CD4-positive, alpha-beta T cell treated with Interleukin-17A for 1 hour (primary cell): ENCODE measurements at places on chromosomes 2 and 18.

DNA sequence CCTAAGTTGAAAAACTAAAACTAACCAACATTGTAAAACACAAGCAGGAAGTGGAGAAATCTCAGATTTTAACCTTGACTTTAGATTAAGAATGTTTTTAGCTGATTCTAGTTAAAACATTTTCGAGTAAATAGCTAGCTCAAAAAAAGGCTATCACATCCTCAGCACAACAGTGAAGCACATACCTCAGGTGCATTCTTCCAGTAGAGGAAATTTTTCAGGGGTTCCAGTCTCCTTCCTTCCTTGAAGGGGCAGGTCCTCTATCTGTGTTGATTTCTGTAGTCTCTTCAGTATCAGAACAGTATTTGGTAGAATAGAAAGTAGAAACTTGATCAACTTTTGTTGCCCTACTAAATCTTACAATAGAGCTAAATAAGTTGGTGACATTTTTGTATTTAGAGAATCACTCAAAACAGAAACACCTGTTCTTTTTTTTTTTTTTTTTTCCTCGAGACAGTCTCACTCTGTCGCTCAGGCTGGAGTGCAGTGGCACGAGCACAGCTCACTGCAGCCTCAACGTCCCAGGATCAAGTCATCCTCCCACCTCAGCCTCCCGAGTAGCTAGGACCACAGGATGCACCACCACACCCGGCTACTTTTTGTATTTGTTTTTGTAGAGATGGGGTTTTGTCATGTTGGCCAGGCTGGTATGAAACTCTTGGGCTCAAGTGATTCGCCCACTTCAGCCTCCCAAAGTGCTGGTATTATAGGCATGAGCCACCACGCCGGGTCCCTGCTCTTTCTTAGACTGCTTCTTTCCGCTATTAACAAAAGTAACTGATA, 6.9 kb upstream of the GPR155 start:
- peak; percentile 32 for DNase-seq

DNA sequence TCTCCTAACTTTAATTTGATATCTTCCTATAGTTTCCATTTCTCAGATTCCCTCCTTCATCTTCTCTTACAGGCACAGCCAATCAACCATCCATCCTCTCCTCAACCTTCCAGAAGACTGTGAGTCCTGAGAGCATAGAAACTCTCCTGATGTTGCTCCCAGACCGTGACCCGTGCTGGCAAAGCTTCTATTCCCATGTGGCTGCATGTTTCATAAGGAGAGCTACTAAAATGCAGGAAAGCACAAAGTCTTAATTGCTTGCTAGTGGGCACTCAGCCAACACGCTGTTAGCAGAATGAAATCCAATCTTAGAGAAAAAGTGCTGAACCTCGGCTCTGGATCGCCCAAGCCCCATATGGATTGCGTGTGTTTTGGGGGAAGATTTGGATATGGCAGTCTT, 1244.7 kb upstream of the ZEB2 start:
- no peak for DNase-seq

DNA sequence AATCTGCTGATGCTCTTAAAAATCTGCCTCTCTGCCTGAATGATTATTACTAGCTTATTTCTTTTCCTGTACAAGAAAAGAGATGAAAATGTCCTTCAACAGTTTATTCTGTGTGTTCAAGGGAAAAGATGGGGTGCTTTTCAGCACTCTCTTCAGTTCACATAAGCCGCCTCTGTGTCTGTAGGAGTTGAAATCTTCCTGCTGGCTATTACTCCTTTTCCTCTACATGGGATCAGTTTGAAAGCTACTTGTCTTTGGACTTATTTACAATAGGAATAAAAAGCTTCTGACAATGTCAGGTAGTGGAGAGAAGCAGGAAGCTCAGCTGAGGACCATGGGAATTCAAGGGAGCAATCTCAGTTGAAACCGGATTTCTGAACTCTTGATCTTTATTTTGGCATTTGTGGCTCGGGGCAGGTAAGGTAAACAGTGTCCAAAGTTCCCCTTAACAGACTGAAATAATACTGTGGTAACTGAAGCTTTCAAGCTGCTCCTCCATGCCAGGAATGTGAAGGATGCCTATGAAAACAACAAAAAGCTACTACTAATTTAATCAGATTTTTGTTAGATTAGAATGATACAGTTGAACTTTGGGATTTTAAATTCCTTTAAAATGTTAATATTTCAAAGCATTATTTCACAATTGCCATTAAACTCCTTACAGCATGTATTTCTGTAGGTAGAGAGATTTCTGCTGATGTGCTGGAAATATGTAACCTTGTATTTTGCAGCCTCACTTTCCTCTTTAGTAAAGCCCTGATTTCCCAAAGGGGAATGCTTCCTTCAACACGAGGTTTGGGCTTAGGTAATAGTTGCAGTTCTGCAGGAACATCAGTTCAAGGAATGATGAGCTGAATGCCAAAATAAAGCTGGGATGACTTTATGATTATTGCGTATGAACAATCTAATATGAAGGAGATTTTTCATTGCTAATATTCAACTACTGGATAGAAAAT, 43.6 kb downstream of the MAPRE2 start:
- no peak for DNase-seq

DNA sequence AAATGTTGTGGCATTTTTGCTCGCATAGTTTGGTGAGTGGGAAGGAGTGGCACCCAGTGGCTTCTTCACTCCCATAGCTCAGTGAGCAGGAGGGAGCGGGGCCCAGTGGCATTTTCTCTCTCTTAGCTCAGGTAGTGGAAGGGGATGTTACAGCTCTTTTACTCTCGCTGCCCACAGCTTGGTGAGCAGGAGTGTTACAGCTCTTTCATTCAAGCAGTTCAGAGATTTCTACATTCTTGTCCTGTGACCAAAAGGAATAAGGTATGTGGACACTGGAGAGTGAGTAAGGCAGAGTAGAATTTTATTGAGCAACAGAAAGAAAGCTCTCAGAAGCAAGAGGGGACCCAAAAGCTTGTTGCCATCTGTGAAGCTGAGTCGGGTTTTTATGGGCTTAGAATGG, 192.4 kb downstream of the SPAG16 start:
- DNase-seq: no peak

DNA sequence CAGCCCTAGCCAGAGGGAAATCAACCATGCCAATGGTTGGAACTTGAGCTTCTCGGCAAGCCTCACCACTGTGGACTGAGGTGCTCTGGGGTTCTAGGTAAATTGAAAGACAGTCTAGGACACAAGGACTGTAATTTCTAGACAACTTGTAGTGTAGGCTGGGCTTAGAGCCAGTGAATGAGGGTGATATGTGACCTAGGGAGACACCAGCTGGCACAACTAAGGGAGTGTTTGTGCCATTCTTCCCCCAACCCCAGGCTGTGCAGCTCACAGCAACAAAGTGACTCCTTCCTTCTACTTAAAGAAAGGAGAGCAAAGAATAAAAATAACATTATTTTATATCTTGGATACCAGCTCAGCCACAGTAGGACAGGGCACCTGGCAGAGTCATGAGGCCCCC, 1690.7 kb upstream of the TMEFF2 start:
- DNase-seq: no peak

DNA sequence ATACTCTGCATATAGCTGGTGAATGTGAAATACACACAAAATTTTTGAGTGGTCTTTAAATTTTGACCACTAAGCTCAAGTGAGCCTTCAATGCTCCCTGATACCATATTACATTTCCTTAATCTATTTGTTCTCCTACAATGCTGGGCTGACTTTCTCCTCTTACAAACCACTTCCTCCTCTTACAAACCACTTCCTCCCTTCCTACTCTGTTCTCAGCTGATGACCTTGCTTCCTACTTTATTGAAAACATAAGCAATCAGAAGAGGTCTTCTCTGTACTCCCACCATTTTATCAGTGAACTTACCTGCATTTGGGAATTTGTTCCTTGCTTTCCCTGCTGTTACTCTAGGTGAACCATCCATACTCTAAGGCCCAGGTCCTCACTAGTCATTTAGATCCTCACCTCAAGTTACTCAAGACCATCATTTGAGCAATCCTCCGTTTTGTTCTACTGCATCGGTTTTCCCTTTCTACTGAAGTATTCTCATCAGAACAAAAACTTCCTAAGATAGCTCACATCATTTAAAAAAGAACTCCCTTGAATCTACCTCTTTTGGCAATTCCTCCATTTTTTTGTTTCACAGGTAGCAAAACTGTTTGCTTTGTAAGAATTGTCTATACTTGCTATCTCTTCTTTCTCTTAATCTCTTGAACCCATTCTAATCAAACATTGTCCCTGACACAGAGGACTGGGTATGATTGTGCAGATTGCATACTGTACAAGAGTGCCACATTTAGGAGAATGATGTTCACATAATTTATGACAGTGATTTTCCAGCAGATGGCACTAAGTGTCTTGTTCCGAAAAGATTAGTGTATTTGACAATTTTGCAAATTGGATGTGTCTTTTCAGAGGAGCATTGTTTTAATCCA, 96.5 kb downstream of the EPB41L5 start:
- peak; percentile 60 for DNase-seq
